Adipocyte (in vitro differentiated cells): ENCODE measurements at places on chromosomes 16 and 17.

DNA sequence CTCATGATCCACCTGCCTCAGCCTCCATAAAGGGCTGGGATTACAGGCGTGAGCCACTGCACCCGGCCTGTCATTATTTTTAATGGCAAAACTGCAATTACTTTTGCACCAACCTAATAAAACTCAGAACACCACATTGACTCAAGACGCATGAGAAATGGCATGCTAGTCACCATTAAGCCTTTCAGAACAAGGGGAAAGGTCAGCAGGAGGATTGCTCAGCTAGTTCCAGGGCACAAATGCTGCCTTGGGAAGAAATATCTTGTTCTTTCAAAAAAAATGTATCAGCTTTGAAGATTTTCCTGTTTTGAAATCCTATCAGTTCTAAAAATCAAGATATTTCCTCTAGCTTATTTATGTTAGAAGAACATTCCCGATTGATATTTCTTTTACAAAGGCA is 32.4 kb upstream of the CDYL2 start:
- DNase-seq, result no peak

DNA sequence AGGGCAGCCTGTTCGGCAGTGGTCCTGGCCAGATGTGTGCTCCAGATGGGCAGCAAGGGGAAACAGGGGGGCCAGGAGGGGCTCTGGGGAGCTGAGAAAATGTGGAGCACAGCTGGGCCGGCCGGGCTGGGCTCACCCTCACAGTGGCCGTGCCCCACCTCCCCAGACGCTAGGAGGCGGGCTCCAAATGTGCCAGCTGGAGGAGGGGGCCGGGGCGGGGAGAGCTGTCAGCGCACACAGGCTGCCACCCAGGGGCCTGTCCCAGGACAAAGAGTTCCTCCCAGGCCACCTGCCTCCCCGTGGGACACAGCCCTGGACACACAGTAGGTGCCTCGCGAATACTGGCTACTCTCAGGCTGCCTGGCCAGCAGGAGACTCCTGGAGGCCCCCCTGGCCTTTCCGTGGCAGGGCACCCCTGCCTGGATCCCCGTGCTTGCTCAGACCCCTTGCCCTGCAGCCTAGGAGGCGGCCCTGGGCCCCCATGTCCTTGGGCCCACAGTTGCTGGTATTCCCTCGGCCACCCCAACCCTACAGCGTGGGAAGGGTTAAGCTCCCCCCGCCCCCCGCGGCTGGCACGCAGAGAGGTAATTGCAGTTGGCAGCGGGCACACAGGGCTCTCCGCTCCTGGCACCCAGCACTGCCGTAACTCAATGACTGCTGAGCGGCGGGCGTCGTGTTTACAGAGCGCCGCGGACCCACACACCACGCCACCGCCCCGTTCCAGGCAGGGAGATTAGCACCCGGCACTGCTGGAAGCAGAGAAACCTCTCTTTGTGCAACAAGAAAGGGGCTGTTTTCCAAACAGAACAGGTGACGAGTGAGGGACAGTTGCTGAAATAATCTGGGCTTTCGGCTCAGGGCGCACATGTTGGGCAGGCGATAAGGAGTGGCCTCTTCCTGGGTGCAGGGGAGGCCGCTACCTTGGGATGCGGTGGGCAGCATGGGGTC is 32.2 kb downstream of the BAHCC1 start:
- no peak for DNase-seq

- no peak for DNase-seq
These were observed 72.5 kb downstream of the ABCC6 start for GRCh38 chr16:16150878-16151152.

GRCh38 chr16:72821185-72821950 is 226.6 kb downstream of the ZFHX3 start:
- DNase-seq, result no peak

DNA sequence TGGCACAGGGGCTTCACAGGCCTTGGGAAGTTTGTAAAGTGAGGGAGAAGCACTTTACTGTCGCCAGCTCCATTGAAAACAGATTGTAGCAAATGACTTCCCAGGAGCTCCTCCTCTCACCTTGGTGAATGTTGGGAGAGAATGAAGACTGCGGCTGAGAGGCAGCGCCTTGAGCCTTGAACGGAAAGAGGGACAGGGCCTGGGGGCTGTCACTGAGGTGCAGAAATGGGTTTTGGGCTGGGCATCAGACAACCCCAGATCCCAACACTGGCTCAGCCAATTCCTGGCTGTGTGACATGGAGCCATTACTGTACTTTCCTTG is 603 bp upstream of the MRTFB start:
- no peak for DNase-seq
